ENCODE measurements at places on chromosomes 11 and 22.

GRCh38 chr11:132126973-132127899 is 756.8 kb downstream of the NTM start:
- no peak for DNase-seq

DNA sequence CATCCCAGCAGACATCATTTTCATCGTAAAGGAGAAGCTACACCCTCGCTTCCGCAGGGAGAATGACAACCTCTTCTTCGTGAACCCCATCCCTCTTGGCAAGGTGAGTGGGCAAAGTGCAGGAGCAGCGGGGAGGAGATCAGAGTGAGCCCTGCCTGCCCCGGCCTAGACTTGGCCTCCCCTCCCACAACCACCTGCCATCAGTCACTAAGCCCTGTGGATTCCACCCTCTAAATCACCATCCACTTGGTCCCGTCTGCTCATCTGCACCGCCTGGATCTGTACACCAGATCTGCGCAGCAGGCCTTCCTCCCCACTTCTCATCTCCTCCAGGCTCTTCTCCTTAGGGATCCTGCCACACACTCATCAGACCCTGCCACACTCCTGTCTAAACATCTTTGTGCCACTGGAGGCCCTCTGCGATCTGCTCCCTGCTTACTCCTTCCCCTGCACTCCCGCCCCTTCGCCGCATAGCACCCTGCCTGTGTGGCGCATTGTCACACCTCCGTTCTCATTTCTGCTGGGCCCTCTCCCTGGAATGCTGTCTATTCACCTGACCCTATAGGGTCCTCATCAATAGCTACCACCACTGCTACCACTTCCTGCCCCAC is 14.2 kb downstream of the UCP2 start:
- DNase-seq = no peak

- DNase-seq = no peak
Observed at GRCh38 chr11:17743026-17743807, 8.6 kb downstream of the KCNC1 start.

- DNase-seq = no peak
Observed at GRCh38 chr11:37506531-37506930, 908.5 kb upstream of the RAG2 start.

- no peak for DNase-seq
Observed at GRCh38 chr22:39138357-39138997, 14.0 kb downstream of the CBX7 start.

Measured in stimulated activated CD8-positive, alpha-beta memory T cell treated with anti-CD3 and anti-CD28 coated beads, Interleukin-7, amount 100 ng/mL, for 48 hours (primary cell).